ENCODE measurements at places on chromosomes 6 and 20.

GRCh38 chr6:142155091-142155490 is 8.0 kb downstream of the VTA1 start:
- DNase-seq, result no peak

GRCh38 chr6:96794980-96795379 is 42.3 kb downstream of the GPR63 start:
- DNase-seq, result no peak

DNA sequence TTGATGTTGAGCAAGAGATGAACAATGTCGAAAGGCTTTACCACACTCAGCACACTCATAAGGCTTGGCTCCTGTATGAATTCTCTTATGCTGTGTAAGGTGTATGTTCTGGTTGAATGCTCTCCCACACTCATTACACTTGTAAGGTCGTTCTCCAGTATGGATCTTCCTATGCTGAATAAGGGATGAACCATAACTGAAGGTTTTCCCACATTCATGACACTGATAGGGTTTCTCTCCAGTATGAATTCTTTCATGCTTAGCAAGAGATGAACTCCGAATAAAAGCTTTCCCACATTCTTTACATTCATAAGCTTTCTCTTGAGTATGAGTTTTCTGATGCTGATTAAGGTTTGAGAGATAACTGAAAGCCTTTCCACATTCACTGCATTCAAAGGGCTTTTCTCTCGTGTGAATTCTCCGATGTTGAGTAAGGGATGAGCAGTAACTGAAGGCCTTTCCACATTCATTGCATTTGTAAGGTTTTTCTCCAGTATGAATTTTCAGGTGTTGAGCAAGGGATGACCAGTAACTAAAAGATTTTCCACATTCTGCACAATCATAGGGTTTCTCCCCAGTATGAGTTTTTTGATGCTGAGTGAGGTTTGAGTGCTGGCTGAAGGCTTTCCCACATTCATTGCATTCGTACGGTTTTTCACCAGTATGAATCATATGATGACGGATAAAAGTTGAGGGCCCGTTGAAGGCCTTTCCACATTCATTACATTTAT is 21.1 kb downstream of the ZNF184 start:
- no peak for DNase-seq

DNA sequence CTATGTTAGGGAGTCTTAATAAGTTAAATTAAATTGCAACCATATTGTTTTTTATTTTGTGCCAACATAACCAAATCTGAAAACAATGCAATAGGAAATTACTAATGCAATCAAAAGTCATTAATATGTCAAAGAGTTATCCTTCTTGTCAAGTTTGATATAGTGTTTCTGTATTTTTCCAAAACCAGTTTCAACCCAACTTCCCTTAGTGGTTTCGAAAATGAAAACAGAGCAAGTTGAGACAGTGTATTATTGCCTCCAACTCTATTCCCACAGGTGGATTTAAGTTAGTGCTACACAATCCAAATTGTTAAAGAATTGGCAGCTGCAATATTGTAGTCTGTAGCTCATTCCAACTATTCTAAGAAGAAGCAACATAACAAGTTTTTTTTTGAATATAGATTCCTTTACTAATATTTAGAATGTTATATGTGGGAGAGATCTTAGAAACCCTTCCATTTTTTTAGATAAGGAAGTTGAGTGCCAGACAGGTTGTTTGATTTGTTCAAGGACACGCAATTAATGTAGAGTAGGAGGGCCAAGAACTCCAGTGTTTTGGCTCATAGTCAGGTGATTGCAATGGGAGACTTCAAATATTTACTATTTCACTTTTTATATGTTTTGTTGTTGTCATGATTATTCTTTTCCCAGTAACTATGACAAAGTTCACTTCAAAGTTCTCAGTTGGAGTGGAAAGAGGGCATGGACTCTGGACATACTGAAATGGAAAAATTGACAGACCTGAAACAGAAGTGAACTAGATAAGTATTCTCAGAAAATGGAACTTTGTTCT is 282.4 kb upstream of the HSF2 start:
- no peak for DNase-seq

DNA sequence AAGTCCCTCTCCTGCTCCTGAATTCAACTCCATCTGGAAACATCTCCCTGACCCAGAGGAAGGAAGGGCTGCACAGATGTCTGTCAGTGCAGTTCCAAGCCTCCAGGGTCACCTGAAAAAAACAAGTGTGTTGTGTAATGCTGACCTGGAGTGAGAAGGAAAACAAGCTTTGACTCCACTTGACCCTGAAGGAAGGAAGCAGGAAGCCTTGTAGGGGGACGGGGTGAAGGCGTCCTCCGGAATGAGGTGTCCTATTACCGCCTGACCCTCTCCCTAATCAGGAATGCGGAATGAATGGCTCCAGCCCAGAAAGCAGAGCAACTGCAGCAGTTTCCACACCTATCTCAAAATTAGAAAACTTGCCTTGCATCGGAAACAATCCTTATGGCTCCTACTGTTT is 13.9 kb upstream of the ADGRF5 start:
- no peak for DNase-seq

DNA sequence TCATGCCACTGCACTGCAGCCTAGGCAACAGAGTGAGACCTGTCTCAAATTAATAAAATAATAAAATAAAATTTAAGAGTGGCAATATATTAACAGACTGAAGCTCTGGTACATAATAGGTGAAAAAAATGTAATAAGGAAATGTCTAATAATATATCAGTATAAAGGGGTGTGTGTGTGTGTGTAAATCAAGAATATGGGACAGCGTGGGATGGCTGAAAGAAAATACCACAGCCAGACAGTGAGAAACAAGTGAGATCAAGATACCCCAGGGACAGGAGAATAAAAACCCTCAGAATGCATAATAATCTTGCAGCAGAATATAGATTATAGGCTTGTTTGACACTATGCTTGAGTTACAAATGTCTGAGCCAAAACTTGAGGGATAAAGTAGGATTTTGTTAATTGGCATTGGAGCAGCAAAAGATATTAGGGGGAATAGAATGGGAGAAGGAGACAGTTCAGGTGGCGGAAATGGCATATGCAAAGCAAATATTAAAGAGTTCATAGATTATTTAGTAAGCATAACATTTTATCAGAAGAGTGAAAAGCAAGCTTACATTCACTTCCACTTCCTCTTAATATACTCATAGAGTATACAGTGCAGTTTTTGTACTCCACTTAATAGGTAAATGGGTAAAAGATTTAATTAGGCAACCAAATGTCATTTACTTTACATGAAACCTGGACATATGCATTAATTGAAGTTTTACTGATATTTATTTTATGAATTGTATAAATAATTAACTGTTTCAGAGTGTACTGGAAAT is 398.5 kb upstream of the GJE1 start:
- DNase-seq, result no peak

DNA sequence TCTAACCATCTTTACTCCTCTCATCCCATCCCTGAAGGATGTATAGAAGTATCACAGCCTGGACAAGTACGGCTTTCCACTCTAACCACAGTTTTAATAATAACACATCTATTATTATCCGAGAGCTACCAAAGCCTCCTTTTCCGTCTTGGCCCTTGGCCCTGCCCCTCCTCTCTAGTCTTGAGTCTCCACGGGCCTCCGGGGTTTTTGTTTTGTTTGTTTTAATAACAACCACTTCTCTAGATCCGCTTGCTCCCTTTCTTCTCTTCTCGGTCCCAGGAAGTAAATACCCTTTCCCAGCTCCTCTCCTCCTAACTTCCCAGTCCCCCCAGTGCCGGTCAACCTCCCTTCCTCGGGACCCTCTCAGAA is 661 bp downstream of the LCA5 start:
- no peak for DNase-seq

DNA sequence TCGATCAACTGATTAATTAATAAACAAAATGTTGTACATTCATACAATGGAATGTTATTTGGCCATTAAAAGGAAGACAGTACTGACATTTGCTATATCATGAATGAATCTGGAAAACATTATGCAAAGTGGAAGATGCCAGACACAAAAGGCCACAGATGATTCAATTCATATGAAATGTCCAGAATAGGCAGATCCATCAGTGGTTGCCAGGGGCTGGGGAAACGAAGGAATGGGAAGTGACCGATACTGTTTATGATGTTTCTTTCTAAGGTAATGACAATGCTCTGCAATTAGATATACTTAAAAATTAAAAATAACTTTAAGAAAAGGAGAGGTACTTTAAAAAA is 37.2 kb downstream of the ELOVL5 start:
- no peak for DNase-seq

GRCh38 chr20:57457243-57458095 is 66.3 kb downstream of the RBM38 start:
- DNase-seq, result no peak

- no peak for DNase-seq
Measured at GRCh38 chr6:56527934-56528333, 114.8 kb downstream of the DST start.

DNA sequence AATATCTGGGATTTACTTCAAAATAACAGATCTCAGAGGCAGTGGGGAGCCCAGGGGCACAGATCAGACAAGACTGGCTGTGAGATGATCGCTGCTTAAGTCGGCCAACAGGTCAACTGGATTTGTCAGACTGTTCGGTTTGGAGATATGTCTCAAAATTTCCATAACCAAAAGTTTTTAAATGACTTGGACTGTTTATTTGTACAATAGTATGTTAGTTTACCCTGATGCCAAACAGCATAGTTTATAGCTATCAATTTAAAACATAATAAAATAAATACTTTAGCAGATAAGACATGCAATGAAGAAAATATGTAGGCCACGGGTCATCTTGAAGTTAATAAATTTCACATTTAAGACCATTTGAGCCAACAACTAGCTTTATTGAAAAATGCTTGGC is 126.7 kb downstream of the IRF4 start:
- DNase-seq, result no peak

- no peak for DNase-seq
Measured at GRCh38 chr6:115783402-115784061, 277.2 kb downstream of the FRK start.

DNA sequence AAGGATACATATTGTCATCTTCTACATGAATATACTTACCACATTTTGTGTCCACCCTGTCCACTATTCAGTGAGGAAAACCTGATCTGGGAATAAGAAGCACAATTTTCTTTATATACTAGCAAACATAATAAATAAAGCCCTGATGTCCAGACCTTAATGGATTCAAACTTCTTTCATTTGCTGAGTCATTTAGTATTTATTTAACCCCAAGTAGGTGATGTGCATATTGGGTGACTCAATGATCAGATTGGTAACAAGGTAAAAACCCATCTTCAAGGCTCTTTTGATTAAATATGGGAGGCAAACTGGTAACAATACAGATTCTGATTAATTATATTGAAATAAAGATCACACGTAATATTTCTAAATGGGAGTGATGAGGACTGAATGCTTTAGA is 1159.8 kb upstream of the EYS start:
- DNase-seq, result no peak

- no peak for DNase-seq
Measured at GRCh38 chr20:38631155-38632022, 29.8 kb downstream of the ARHGAP40 start.

GRCh38 chr20:62733891-62734290 is 25.3 kb downstream of the NTSR1 start:
- DNase-seq, result no peak

DNA sequence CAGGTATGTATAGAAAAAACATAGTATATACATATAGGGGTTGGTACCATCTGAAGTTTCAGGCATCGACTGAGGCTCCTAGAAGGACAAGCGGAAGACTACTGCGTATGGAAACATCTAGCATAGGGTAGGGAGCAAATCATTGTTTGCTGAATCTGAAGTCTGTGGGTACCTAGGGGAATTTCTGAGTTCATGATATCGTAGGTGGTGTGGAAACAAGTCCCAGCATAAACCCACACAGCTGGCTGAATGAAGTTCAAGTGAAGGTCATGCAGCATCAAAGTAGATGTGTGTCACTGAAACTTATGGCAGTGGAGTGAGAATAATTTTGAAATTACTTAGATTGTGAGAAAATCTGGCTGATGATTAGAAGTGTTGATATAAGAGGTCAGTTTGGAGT is 39.4 kb downstream of the MAP7 start:
- no peak for DNase-seq

DNA sequence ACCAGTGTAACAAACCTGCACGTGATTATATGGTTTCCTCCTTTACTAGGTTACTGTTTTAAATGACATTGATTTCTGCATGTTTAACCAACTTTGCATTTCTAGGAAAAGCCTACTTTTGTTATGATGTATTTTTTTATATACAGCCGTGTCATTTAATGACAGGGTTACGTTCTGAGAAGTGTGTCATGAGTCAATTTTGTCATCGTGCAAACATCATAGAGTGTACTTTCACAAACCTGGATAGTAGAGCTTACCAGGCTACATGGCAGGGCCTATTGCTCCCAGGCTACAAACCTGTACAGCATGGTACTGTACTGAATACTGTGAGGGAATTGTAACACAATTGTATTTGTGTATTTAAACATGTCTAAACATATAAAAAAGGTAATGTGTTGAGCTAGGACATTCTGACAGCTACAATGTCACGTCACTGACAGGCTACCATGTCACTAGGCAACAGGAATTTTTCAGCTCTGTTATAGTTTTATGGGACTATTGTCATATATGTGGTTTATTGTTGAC is 205.3 kb downstream of the PRL start:
- DNase-seq, result no peak

DNA sequence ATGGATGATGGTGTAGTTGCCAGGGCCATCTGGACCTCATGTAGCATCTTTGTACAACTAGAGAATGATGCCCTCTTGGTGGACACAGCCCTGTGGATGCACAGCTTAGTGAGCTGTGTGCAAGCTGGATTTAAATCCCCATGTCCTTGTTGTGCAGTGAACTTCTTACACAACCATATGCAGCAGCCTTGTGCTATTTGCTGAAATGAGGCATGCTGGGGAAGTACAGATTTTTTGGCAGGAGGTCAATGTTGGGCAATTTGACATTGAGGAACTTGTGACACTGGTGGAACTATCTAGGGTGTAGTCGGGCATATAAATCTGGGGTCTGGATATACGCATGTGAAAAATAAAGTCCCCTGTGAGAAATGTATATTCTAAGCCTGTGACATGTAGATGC is 5.8 kb upstream of the CDC5L start:
- no peak for DNase-seq

DNA sequence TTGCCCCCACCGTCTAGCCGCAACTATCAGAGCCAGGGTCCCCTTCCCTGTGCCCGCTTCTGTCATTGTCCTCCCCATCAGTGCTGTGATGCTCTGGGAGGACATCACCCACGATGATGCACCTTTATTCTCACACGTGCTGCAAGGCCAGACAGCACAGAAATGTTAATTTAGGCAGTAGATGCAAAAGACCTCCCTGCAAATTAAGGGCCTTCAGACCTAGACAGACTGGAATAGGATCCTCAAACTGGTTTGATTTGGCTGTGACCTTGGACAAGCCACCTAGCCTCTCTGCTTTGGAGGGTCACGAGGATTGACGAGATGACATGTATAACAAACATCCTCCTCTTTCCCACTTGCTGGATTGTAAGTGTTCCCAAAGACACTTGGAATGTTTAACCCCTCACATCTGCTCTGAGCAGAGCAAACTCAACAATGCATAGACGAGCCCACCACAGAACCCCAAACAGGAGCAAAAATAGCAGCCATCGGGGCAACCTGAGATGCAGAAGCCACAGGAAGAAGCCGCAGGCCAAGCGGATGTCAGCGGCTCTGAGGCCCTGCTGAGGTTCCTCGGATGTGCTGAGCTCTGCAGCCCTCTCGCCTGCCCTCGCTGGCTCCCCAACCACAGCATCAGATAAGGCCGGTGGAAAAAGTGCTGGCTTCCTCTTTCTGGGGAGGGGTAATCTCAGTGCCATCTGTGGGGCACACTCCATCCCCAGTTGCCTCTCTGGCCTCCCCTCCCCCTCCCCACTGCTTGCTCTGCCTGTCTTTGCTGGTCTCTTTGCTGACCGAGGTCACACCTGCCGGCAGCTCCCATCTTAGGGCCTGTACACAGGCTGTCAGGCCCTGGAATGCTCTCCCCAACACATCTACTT is 35.3 kb downstream of the TOX2 start:
- DNase-seq, result peak; percentile 31

Data from stimulated activated CD8-positive, alpha-beta memory T cell treated with anti-CD3 and anti-CD28 coated beads, Interleukin-4, amount 100 ng/mL, for 1 hour (primary cell).